ENCODE measurements at places on chromosomes 16 and 17.

- no peak for DNase-seq
Observed at GRCh38 chr17:9240659-9241370, 219.5 kb downstream of the NTN1 start.

GRCh38 chr17:41478237-41478636 is 2.7 kb downstream of the KRT35 start:
- no peak for DNase-seq

DNA sequence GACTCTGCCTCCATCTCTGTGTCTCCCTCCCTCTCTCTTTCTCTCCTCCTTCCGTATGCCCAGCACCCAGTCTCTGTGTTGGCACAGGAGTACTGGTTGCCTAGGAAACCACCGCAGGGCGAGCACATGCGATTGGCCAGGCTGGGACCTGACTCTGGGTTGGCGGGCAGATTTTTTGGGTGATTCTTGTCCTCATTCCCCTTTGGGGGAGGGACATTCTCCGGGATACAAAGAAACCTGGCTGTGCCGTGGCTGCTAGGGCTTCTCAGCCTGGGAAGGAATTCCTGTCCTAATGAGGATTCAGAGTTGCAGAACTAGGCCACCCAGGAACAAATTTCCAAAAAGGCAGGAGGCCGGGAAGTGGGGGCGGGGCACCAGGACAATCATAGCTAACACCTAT is 168.9 kb downstream of the SHISA9 start:
- no peak for DNase-seq

GRCh38 chr17:34411646-34412421 is 48.8 kb upstream of the CCL1 start:
- no peak for DNase-seq

- DNase-seq = no peak
Observed at GRCh38 chr16:49575346-49576172, 202.0 kb downstream of the C16orf78 start.

GRCh38 chr17:71099003-71099714 is 929.8 kb downstream of the KCNJ2 start:
- no peak for DNase-seq

GRCh38 chr16:13138528-13138927 is 237.1 kb downstream of the SHISA9 start:
- peak; percentile 35 for DNase-seq

GRCh38 chr16:48323783-48324775 is 61.1 kb downstream of the SIAH1 start:
- no peak for DNase-seq

- no peak for DNase-seq
Observed at GRCh38 chr16:70725024-70725911, 39.4 kb upstream of the MTSS2 start.

- no peak for DNase-seq
Observed at GRCh38 chr16:70778901-70779309, 22.1 kb downstream of the VAC14 start.

GRCh38 chr17:77571155-77571981 is 387.1 kb upstream of the TNRC6C start:
- no peak for DNase-seq

GRCh38 chr16:2783581-2784357 is 3.6 kb downstream of the PRSS33 start:
- DNase-seq = no peak

- no peak for DNase-seq
Observed at GRCh38 chr17:68657166-68657565, 56.0 kb upstream of the FAM20A start.

DNA sequence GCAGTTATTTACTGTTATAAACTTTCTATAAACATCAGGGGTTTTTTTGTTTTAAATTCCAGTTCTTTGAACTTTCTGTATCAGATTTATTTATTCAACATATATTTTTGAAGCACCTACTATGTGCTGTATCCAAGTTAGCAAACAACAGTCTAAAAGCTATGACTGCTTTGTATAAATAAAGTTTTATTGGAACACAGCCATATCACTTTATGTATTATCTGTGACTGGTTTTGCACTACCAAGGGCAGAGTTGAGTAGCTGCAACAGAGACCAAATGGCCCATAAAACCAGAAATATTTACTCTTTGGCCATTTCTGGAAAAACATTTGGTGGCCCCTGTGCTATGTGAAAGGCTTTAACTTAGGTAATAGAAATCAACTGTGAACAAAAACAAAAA is 110.2 kb upstream of the ERCC4 start:
- DNase-seq = no peak

- DNase-seq = no peak
Observed at GRCh38 chr17:79023886-79024771, at the start of gene C1QTNF1. TSS of gene C1QTNF1 (plus strand) at chr17:79024169. CDS start at chr17:79043969, 19,800 bp downstream.

- DNase-seq = no peak
Observed at GRCh38 chr17:69414408-69415274, at the start of gene MAP2K6. TSS of gene MAP2K6 (plus strand) at chr17:69414697. CDS start at chr17:69414985, 288 bp downstream.

DNA sequence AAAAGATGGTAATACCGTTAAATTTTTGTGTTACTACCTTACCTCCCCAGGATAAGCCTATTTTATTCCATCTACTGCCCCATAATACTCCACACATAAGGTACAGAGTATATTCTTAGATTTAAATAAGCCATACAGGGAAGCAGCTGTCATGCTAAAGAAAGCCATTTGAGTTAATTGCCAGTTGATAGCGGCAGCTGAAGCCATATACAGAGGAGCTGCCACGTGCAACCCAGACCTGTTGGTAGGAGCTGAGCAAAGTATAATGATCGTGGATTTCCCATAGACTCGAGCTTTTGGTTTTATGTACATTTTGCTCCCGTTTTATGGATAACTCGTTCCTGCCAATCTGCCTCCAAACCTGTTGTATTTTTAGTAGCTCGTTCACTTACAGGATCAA is 12.0 kb downstream of the CPSF4L start:
- DNase-seq = no peak

GRCh38 chr16:88353232-88353631 is 29.5 kb upstream of the ZNF469 start:
- DNase-seq = no peak

DNA sequence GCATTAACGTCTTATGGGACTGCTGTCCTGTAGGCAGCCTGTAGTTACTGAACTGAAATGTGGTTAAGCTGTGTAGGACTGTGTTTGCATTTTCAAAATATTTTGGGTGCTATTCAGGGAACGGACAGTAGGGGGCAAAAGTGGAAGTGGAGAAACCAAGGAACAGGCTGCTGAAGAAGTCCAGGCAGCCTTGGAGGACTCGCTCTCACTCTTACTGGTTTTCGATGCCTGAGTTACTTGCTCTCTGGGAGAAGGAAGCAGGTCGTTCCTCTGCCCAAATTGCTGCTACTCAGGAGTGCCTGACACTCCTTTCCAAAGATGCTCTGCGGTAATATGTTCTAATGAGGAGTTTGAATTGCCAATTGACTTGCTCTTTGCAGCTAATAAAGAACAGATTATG is 64.5 kb upstream of the RBFOX1 start:
- no peak for DNase-seq

DNA sequence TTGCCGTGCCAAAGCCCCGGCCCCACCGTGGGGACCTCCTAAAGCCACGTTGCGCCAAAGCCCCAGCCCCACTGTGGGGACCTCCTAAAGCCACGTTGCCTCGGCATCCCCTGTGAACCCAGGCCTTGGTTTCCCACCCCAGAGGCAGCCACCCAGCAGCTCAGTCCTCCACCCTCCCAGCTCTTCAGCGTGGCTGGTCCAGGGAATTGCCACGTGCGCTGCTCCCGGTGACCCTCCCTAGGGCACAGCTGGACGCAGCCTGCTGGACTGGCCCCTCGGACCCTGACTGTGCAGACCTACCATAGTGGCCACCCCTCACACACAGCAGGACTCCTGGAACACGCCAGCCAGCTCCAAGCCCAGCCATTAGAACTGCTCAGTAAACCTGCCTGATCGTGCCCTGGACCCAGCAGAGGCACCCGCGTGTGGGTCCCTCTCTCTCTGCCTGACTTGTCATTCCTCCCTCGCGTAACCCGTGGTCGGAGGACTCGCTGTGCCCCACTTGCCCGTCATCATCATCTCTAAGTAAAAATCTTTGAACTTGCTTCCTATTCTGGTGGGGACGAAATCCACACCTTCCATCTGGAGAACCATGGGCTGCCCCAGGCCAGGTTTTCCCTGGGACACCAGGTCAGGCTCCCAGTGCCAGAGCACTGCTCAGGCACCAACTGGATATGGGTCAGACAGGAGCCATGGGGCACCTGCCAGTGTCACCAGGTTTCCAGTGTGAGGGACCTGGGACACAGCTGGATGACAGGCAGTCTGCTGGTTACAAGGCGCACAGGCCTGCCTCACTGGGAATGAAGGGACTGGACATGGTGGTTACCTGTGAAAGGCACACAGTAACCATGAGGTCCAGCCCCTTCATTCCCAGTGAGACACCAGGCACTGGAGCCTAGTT is 5.6 kb downstream of the CIAO3 start:
- DNase-seq = no peak

- DNase-seq = no peak
Observed at GRCh38 chr16:10343124-10343760, 42.6 kb upstream of the ATF7IP2 start.

- DNase-seq = no peak
Observed at GRCh38 chr17:76718516-76718915, 7.8 kb upstream of the MXRA7 start.

- no peak for DNase-seq
Observed at GRCh38 chr17:82177761-82178498, 34.7 kb downstream of the CCDC57 start.

DNA sequence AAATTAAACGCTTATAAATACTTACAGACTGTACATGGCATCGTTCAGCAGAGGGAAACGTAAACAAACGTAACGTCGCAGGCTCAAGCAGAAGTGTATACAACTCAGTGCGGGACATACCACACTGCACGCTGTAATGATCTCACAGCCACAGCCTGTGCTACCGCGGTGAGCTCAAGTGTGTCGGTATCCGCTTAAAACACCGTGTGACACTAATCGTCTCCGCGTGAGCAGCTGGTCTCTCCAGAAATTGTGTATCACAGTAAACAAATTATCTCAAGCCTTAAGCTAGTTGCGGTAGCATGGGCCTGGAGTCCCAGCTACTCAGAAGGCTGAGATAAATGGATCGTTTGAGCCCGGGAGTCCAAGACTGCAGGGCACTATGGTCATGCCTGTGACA is 115.3 kb downstream of the ANKRD11 start:
- DNase-seq = no peak

DNA sequence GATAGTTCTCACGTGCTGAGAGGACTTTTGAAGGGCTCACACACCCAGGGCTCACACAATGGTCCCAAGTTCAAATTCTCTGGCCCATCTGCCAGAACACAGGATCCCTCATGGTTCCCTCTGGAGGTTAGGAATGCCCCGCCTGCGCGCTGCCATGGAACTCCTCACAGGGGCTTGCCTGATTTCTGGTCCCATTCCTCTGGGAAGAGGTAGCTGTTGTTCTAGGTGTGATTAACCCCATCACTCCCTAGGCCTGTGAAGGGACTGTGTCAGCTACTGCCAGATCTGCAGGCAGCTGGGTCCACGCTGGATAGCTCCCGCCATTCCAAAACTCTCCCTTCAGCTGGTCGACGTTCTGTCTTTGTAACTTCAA is 2.3 kb upstream of the ARMC5 start:
- DNase-seq = no peak

GRCh38 chr16:84643180-84643583 is 5.1 kb upstream of the KLHL36 start:
- DNase-seq = peak; percentile 90

GRCh38 chr17:5506307-5506706 is 19.9 kb downstream of the MIS12 start:
- DNase-seq = no peak

DNA sequence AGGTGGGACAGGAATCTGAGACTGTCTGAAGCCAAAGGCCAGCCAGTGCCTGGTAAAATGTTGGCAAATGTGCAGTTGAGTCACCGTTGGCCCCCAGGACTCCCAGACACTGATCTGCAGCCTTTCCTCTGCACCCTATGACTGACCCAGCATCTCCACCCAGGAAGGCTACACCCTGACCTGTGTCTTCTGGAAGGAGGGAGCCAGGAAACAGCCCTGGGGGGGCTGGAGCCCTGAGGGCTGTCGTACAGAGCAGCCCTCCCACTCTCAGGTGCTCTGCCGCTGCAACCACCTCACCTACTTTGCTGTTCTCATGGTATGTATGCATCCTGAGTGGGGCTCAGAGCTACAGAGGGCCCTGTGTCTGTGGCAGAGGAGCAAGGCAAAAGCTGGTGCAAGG is 24.0 kb downstream of the ADGRG5 start:
- DNase-seq = no peak

GRCh38 chr17:36657763-36658490 is 56.5 kb downstream of the MRM1 start:
- no peak for DNase-seq

DNA sequence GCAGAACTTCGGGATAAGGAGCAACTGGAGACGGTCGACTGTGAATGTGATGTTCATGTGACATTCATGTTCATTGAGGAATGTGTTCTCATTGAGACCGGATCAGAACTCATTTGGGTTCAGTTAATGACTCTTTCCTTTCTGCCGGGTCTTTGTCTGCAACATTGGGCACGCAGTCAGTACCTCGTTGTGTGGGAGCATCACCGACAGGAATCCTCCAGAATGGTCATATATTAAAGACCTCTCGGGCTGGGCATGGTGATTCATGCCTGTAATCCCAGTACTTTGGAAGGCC is 144.6 kb downstream of the PITPNC1 start:
- no peak for DNase-seq

- DNase-seq = no peak
Observed at GRCh38 chr17:79027274-79027924, 3.4 kb downstream of the C1QTNF1 start.

- no peak for DNase-seq
Observed at GRCh38 chr16:1509307-1510221, 16.4 kb downstream of the TELO2 start.

DNA sequence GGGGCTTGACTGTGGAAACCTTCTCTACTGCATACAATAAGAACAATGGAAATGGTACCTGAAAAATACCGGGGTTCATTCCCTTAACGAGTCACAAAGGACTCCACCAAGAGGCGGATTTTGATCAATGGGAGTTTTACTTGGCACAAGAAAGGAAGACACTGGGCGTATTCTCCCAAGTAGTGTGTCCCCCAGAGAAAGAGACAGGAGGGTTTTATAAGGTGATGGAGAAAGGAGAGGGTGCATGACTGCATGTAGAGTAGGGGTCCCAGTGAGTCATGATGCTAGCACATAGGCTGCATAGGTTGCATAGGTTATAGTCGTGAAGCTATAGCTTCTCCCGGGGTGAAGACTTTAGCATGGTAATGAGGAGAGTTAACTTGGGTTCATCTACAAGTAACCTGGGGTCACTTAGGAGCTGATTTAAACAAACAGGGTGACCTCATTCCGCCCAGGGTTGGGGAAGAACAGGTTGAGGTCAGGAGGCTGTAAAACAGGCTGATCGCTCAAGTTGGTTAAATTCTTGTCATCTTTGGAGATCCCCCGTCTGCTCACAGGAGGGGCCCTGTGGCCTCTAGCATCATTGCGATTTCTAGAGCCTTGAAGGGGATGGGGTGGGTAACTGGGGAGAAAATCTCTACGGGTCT is 1.5 kb downstream of the MPV17L start:
- DNase-seq = no peak
